Brain microvascular endothelial cell (primary cell): ENCODE measurements at places on chromosomes 1 and 21.

- DNase-seq, result no peak
Measured at GRCh38 chr1:59885160-59885832, 41.3 kb downstream of the CYP2J2 start.

DNA sequence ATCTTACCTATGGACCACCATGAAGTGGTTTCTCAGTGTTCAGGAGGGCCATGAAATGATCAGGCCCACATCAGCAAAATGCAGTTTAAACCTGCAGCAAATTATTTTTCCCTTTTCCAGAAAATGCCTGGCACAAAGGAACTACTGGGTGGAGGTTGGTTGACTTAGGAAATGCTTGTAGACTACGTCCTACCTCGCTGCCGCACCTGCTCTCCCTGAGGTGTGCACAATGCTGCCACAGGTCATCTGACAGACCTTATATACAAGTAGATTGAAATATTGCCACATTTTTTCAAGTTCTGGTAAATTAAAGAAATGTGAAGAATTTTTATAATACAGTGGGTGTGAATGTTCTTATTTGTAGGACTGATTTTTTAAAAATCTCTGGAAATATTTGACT lies 166.7 kb upstream of the PDE4B start:
- no peak for DNase-seq

DNA sequence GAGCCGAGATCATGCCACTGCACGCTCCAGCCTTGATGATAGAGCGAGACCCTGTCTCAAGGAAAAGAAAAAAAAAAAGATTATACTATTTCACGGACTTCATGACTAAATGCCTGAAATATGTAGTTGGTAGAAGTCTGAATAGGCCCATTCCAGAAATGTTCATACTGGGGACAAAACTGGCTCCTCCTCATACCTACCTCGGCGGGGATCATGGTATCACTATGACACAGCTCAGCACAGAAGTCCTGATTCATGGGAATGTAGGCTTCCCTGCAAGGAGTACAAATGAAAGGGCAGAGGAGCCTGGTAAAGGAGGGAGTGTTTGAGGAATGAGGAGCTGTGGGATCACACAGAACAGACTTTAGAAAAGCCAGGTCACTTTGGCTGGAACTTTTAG lies 5.0 kb downstream of the SPATA46 start:
- peak; percentile 57 for DNase-seq

DNA sequence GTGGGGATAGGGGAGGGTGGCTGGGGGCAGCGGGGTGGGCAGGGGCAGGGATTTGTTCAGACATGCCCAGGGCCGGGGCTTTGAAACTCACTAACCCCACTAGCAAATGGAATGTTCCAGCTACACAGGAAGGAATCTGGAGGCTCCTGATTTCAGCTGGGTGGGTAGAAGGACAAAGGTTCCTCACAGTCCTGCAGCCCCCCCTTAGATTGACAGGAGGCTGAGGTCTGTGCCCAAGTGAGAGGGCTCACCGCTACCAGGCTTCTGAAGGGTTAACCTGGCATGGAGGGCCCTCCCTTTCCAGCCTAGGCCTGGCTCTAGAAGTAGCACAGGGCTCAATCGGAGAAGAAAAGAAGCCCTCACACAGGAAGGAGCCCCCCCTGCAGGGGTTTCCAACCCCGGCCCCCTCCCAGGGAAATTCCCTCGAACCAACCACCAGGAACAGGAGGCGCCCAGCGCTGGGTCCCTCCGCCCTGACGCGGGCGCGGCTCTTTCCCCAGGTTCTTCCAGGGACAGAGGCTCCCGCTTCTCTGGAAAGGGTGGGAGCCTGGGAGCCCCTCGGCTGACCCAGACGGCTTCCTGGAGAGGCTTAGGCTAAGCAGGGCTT lies 3.3 kb downstream of the EPHA2 start:
- DNase-seq, result no peak

GRCh38 chr1:94031154-94031553 lies 89.8 kb downstream of the ABCA4 start:
- DNase-seq, result no peak
